Cerebellum (tissue), 4 donors: ENCODE measurements at places on chromosomes 5 and 9. TPM values are rescaled to one million over a fixed set of nuclear protein-coding genes. Genes with fewer than 3 reads are reported as not detected.

IL3 gene
- not detected for total RNA-seq

GLE1 gene
- total RNA-seq, result 15.2 TPM

DNA sequence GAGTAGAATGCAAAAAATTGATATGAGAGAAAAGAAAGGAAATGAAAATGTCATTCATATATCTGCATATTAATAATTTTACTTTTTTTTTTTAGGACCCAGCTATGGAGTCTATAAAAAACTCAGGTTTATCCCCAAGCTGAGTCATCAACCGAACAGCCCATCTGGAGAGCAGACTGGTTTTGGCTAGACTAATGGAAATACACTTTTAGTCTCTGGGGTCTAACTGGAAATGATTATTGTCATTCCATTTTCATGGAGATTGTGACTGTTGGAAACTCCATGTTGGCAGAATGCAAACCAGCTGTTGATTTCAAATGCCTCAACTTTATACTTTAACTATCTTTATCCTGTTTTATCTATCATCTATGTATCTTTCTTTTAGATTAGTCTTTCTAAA is 28.7 kb downstream of the ANXA1 start:
- DNase-seq, result no peak

DNA sequence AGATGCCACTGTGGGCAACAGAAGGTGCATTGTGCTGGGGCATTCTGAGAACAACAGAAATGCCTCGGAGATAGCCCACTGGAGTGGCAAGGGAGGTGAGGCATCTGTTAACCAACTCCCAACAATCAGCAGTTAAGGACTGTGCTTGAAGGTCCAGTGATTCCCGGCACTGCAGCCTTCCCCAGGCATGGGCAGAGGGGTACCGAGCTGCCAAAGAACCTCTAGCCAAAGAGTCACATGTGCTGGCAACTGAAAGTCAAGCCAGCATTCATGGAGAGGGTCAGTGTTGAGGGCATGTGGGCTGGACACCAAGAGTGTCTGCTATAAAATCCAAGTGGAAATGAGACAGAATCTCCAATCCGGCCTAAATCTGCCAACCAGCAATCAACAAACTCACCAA is 149.6 kb downstream of the ASTN2 start:
- peak; percentile 79 for DNase-seq

DNA sequence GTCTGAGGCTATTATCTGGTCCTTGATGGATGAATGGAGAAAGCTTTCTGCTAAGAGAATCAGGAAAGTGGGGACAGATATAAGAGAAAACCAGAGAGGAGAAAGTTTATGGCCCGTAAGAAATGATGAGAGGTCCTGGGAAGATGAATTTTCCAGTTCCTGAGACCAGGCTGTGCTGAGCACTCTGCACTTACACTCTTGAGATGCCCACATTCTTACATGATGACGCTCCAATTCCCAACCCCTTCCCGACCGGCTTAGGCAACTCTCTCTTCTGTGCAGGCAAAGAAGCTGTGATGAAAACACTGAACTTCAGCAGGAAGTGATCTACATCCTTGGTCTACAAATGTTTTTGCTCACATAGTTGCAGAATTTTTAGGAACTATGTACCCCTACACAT is 417.0 kb downstream of the ARHGEF28 start:
- no peak for DNase-seq
